ENCODE measurements at places on chromosomes 5 and 9.

DNA sequence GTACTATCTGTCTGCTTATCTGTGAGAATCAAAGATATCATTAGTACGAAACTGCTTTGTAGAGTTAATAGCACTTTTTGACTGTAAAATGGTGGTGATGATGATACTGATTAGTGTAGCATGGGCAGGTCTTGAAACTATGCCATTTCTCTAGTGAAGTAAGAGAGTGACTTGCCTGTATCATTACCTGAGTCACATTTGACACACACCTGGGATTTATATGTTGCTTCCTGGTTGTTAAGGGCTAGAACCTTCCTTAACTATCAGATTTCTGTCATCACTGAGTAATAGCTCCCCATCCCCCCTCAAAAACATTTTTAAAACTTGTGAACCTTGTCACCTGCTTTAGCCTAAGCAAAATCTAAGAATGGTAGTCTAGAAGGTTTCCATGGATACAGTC lies 135.6 kb upstream of the RORB start:
- DNase-seq = no peak

GRCh38 chr5:147051193-147051592 lies 172.6 kb upstream of the PPP2R2B start:
- peak; percentile 68 for DNase-seq

- DNase-seq = peak; percentile 85
Observed at GRCh38 chr9:72579880-72580550, 58.6 kb downstream of the TMC1 start.

DNA sequence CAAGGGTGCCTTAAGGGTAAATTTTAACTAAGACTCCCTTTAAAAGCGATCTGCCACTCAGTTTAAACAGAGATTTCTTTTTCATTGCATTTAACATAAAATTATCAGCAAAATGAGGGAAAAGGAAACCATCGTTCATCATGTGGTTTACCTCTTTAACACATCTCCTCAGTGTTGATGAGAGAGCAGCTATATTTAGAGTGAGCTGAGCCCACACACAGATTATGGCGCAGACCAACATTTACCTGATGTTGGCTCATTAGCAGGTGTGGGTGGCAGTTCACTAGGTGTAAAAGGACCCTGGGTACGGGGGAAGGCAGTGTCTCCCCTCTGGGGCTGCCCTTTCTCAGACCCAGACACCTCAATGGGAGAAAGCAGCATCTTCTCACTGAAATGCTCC lies 149.8 kb downstream of the ENTREP1 start:
- DNase-seq = no peak

GRCh38 chr9:4984171-4984620 lies 876 bp upstream of the JAK2 start:
- DNase-seq = no peak

- DNase-seq = peak; percentile 99
Observed at GRCh38 chr9:131733541-131734061, 6.3 kb downstream of the RAPGEF1 start.

- DNase-seq = peak; percentile 82
Observed at GRCh38 chr5:147578228-147579024, 68.6 kb upstream of the DPYSL3 start.

DNA sequence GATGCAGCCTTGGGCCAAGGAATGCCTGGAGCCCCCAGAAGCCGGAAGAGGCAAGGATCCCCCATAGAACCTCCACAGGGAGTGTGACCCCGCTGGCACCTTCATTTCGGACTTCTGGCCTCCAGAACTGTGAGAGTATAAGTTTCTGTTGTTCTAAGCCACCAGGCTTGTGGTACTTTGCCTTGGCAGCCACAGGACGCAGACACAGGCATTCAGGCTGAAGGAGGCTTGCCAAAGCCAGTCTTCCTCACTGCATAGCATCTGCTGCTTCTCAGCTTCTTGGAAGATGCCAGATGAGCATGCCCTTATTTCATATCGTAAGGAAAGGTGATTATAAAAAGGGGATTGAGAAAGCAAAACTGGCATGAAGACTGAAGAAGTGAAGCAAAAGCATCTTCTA lies 61.1 kb upstream of the TAS2R1 start:
- no peak for DNase-seq

DNA sequence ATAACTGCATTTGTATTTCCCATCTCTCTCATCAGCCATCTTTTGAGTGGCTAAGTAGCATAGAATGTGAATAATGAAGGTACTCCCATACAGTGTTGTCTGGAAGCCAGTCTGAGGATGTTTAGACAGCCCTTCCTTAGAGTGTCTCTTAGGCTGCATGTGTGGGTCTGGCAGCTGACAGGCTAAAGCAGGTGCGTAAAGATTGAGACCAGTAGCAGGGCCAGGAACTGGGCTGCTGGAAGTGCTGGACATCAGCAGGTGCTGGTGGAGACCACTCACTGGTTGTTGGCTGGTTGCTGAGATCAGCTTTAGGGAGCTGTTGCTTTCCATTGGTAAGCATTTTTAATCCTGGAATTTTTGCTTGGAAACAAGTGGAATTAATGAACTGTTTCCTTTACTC lies 197.5 kb downstream of the PCSK5 start:
- no peak for DNase-seq

GRCh38 chr9:135087489-135087792 lies at the start of gene OLFM1:
Gene OLFM1, plus strand, starts transcription at chr9:135087668. Its CDS starts 322 bp downstream, at chr9:135087990.
- DNase-seq = peak; percentile 52

GRCh38 chr9:19162026-19162366 lies 34.7 kb upstream of the PLIN2 start:
- DNase-seq = no peak

DNA sequence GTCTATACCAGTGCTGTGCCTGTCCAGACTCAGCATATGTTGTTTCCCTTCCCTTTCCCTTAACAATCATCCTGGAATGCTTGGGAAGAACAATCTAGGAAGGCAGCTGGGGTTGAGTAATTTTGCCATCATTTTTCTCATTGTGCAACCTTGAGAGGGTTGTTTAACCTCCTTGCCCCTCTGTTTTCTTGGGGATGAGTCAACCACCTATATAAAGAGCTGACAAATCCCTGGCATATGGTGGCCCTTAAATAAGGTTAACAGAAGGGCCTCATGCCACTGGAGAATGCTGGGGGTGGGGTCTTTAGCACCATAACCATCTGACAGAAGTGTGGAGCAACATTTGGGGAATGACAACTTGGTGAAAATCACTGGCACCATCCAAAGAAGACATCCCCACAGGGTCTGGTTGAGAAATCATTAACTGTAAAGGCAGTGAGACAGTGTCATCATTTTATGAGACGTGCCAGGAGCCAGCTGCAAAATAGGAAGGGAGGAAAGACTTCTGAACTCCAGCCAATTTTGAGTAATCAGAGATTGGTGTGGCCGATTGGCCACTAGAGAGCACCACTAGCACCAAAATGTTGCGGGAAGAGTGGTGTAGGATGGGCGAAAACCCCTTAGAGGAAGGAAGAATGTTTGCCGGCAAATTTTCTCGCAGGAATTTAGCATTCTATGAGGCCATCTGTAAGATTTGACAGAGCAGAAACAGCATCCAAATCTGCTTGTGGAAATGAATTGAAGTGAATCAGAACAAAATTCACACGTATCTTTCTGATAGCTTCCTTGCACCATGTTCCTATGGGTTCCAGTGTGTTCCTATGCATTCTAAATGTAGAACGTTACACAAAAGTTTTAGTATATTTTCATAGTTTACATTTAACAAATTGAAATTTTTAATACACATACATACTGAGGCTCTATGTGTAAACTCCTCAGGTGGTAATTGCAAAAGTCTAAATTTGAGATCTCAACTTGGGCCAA lies 113.8 kb downstream of the MSX2 start:
- DNase-seq = no peak
